Activated CD4-positive, alpha-beta T cell treated with anti-CD3 and anti-CD28 coated beads for 36 hours (primary cell): ENCODE measurements at places on chromosomes 3 and 15. TPM values are rescaled to one million over a fixed set of nuclear protein-coding genes. Genes with fewer than 3 reads are reported as not detected.

Gene PLSCR5
- total RNA-seq = not detected

GRCh38 chr3:165749821-165750220 is 87.4 kb downstream of the BCHE start:
- DNase-seq = no peak

GRCh38 chr3:190166948-190167347 is 46.3 kb upstream of the P3H2 start:
- no peak for DNase-seq

DNA sequence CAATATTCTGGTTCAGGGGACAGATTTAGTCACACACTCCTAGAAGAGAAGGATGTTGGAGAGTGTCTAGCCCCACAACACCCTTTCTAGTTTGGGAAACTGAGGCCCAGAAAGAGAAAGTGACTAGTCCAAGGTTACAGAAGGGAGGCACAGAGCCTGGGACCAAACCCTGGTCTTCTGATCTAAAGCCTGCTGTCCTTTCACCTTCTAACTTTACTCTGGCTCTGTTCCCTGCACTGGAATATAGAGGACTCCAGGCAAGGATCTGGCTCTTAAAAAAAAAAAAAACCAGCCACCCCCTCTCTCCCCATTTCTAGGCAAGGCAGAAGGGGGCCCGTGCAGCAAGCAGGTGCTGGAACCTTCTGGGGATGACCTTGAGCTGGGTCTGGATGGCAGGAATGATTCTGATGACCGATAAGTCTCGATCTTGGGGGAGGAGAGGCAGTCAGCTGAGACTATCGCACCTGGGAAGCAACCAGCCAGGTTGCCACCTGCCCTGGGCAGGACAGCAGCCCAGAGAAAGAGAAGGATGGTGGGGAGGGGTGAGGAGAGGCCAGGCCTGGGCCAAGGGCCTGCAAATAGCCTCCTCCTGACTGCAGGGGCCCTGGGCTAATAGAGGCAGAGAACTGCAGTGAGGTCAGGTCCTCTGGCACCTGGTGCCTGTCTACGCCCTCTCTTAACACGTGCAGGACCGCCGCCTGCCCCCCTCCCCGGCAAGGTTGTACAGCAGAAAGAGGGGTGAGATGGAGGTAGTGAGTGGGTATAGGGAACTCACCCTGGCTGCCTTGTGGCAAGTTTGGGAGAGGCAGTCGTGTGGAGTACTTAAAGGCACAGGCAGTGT is 30.4 kb upstream of the RHCG start:
- DNase-seq = no peak

DNA sequence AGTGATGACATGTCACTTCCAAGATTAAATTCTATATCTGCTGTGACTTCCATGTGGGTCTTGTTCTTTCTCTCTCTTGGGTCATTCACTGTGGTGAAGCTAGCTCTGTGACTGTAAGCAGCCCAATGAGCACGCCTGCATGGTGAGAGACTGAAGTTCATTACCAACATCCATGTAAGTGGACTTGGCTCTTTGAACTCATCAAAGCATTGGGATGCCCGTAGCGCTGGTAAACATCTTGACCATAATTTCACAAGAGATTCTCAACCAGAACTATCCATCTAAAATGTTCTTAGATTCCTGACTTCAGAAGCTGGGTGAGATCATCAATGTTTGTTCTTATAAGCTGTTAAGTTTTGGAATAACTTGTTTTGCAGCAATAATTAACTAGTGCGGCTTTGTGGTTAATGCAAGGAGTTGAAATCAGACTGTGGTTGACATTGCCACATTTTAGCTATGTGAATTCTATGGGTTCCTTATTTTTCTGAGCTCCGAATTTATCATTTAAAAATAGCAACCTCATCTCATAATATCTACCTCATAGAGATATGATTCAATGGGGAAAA is 31.6 kb upstream of the LRRC3B start:
- no peak for DNase-seq
